ENCODE measurements at places on chromosomes 6 and 20. TPM values are rescaled to one million over a fixed set of nuclear protein-coding genes. Genes with fewer than 3 reads are reported as not detected.

DNA sequence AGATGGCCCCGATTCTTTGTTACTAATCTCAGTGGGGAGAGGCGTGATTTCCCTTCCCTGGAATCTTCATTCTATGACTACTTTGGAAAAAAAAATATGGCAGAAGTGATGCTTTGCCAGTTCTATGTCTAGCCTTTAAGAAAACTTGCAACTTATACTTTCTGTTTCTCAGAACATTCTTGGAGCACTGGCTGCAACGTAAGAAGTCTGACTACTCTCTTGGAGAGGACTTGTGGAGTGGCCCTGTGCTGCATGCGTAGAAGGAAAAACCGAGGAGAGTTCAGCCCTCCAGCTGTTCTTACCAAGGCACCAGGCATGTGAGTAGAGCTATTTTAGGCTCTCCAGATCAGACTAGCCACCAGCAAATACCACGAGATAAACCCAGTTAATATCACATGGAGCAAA is 77.6 kb upstream of the STXBP5 start:
- H3K4me3 ChIP-seq, result no peak overlapping the region
- no peaks in the 10 kb centered on the region for H3K27me3 ChIP-seq
- H3K27ac ChIP-seq, result no peak overlapping the region
- DNase-seq, result no peak
- H3K4me1 ChIP-seq, result no peaks in the 10 kb centered on the region

The ALDH5A1 gene
- total RNA-seq, result 42.4 TPM

The TFAP2C gene
- 25.3 TPM for total RNA-seq

DNA sequence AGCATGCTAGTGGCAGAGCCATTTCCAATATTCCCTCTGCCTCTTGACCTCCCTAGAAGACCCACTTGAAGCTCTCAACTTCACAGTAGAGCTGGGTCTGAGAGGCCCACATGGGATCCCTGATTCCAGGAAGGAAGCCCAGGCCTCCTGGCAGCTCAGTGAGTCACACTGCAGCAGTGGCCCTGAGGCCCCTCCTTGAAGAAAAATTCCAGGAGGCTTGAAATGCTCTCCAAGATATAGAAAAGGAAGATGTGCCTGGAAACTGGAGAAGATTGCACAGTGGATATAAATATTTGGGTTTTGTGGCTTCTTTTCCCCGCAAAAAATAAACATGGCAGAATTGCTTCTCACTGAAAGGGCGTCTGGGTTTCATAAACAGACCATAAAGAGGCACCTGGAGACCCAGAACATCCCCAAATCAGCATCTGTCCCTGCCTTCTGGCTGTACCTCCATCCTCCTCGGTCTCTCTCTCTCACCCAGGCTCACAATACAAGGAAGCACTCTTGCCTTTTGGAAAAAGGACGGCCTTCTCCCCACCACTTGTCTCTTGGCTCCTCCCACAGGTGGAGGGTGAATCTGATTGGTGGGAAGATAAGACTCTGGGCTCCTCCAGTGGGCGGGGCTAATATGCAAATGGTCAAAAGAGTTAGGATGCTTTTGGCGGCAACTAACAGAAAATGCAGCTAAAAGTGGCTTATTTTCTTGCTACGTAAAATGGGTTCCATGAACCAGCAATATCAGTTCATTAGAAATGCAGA is 200.0 kb upstream of the SULF2 start:
- DNase-seq, result peak; percentile 42
- no peak overlapping the region for H3K27ac ChIP-seq
- H3K27me3 ChIP-seq, result no peaks in the 10 kb centered on the region
- H3K4me3 ChIP-seq, result no peak overlapping the region

GRCh38 chr6:158323561-158323958 is 11.3 kb downstream of the TULP4 start:
- H3K36me3 ChIP-seq, result no peaks in the 10 kb centered on the region
- H3K27me3 ChIP-seq, result no peaks in the 10 kb centered on the region
- peak overlapping the region; percentile 74 for H3K27ac ChIP-seq
- H3K4me1 ChIP-seq, result peaks cover 41% of the 10 kb centered on the region
- DNase-seq, result no peak

DNA sequence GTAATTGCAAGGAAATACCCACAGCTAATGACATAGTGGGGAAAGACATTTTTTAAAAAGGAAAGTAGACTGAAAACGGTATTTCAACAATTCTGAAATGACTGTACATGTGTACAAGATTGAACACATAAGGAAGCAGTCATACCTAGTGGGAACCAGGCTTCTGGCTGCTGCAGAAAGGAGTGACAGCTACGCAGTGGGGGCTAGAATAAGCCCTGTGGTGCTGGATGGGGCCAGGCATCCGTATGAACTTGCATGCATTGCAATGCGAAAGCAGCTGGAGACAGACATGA is 54.9 kb upstream of the GPR31 start:
- H3K27ac ChIP-seq, result no peak overlapping the region

The MMP24 gene
- 13.0 TPM for total RNA-seq

The PTCRA gene
- total RNA-seq, result not detected

DNA sequence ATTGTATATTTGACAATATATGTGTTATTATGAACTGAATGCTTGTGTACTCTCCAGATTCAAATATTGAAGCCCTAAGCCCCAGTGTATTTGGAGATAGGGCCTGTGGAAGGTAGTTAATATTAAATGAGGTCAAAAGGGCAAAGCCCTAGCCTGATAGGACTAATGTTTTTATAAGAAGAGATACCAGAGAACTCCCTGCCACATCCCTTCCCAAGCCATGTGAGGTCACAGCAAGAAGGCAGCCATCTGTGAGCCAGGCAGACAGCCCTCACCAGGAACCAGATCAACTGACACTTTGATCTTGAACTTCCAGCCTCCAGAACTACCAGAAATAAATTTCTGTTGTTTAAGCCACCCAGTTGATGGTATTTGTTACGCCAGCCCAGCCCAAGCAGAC is 36.4 kb upstream of the FBXL4 start:
- H3K4me3 ChIP-seq, result no peak overlapping the region
- DNase-seq, result no peak
- H3K27me3 ChIP-seq, result no peaks in the 10 kb centered on the region
- H3K27ac ChIP-seq, result no peak overlapping the region
- H3K36me3 ChIP-seq, result no peaks in the 10 kb centered on the region

DNA sequence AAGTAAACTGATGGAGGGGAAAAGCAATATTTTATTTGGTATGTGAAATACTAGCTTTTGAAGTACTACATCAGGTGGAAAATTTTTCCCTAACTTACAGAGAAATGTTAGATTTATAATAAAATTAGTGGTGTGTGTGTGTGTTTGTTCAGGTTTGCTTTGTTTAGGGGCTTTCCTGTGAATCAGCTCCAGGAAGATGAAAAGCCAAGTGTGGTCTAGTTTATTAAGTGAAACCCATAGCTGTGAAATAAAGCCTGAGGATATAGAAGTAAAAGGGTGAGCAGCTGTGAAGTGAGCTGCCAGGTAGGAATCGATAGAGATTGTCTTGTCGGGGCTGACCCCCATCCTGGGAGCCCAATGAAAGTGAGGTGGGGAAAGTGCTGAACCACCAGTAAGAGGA is 347.6 kb upstream of the IMPG1 start:
- no peaks in the 10 kb centered on the region for H3K4me1 ChIP-seq
- H3K36me3 ChIP-seq, result no peaks in the 10 kb centered on the region
- DNase-seq, result no peak
- no peaks in the 10 kb centered on the region for H3K27me3 ChIP-seq

DNA sequence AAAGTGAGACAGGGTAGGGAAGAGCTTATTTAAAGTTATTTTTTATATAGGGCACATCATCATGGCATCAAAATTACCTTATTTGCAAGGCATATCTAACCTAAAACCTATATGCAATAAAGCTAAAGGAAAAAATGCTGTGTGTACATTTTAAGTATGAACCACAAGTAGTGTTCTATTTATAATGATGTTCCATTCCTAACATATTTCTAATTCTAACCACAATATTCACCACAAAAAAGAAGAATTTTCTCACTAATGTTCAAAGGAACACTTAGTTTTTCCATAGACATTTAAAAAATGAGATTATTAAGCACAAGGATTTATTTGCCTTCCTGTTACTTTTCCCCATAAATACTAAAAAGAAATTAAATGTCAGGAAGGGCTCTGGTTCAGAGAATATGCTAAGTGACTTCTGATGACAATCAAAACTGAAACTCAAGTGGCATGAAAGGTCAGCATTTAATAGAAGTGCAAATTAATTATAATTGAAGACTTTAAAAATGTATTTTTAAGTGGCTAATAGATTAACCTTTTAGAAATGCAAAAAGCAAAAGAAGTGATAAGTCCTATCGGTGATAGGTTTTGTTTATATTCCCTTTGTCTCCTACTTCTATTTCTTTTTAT is 25.1 kb downstream of the GPR63 start:
- no peaks in the 10 kb centered on the region for H3K27me3 ChIP-seq
- DNase-seq, result no peak
- H3K36me3 ChIP-seq, result no peaks in the 10 kb centered on the region

DNA sequence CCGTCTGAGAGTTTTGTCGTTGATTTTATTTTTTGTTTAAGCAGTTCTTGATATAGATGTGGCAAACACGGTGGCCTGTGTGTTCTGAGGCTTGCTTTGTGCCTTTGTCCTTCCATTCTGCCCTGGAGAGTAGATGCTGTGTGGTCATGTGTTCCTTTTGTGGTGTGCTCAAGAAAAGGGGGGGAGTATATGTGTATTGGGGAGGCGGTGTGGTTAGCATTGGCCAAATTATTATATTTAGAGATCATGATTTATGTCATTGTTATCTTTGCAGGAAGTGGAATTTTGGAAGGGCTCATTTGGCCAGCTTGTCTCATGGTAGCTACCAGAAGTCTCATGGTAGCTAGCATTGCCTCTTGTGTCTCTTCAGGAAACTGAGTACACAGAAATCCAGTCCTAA is 16.4 kb downstream of the RREB1 start:
- DNase-seq, result no peak
- no peaks in the 10 kb centered on the region for H3K27me3 ChIP-seq
- H3K4me3 ChIP-seq, result no peak overlapping the region
- H3K4me1 ChIP-seq, result peaks cover 5% of the 10 kb centered on the region
- H3K27ac ChIP-seq, result no peak overlapping the region
- H3K36me3 ChIP-seq, result peaks cover 3% of the 10 kb centered on the region

DNA sequence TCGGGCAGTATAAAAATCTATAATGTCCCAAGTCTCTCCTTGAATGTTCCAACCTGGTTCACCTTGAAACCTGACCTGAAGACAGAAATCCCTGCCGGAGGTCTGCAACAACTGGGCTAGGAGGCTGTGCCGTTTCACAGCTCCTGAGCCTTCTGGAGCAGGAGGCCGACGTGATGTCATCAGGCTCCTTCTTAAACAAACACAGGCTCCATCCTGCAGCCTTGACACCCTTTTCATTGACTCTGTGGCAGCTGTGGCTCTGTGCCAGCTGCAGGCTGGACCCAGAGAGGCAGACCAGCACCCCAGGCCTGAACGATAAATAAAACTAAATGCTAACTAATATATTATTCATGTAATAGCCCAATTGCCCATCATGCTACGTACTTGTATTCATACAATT is 483.9 kb downstream of the CD83 start:
- H3K27ac ChIP-seq, result no peak overlapping the region
- H3K4me1 ChIP-seq, result no peaks in the 10 kb centered on the region
- DNase-seq, result no peak
- H3K36me3 ChIP-seq, result no peaks in the 10 kb centered on the region
- no peak overlapping the region for H3K4me3 ChIP-seq

- H3K27me3 ChIP-seq, result no peaks in the 10 kb centered on the region
- DNase-seq, result no peak
- no peak overlapping the region for H3K27ac ChIP-seq
- H3K4me1 ChIP-seq, result no peaks in the 10 kb centered on the region
- H3K4me3 ChIP-seq, result no peak overlapping the region
- H3K36me3 ChIP-seq, result no peaks in the 10 kb centered on the region
These were observed 505.5 kb downstream of the PRIM2 start for GRCh38 chr6:57822896-57823358.

- H3K27ac ChIP-seq, result no peak overlapping the region
- no peaks in the 10 kb centered on the region for H3K36me3 ChIP-seq
- peaks cover under 1% of the 10 kb centered on the region for H3K4me1 ChIP-seq
- H3K4me3 ChIP-seq, result no peak overlapping the region
- DNase-seq, result peak; percentile 81
- no peaks in the 10 kb centered on the region for H3K27me3 ChIP-seq
These were observed 6.8 kb upstream of the MICA start for GRCh38 chr6:31396422-31397152.

The SRSF12 gene
- 0.49 TPM for total RNA-seq

GRCh38 chr20:18831830-18832499 is 18.4 kb downstream of the SCP2D1 start:
- H3K4me3 ChIP-seq, result no peak overlapping the region
- no peak overlapping the region for H3K27ac ChIP-seq
- DNase-seq, result no peak
- H3K4me1 ChIP-seq, result no peaks in the 10 kb centered on the region

- H3K36me3 ChIP-seq, result no peaks in the 10 kb centered on the region
- no peak overlapping the region for H3K4me3 ChIP-seq
- no peak for DNase-seq
- no peaks in the 10 kb centered on the region for H3K27me3 ChIP-seq
- H3K4me1 ChIP-seq, result no peaks in the 10 kb centered on the region
- no peak overlapping the region for H3K27ac ChIP-seq
These were observed 115.2 kb downstream of the PRND start for GRCh38 chr20:4836935-4837334.

The LPA gene
- total RNA-seq, result not detected

The ARMH2 gene
- not detected for total RNA-seq

The OPRL1 gene
- total RNA-seq, result 0.51 TPM

DNA sequence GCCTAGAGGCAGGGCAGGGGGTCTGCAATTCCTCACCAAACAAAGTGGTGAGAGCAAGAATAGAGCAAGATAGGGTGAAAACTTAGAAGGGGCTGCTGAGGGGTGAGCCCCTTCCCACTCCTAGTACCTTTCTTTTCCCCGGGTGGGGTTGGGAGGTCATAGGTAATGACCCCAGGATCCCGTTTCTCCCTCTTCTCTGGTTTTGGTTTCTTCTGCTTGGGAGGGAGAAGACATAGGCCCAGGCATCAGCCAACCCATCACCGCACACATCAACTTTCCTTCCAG is 3.5 kb downstream of the VARS1 start:
- H3K36me3 ChIP-seq, result no peaks in the 10 kb centered on the region
- no peaks in the 10 kb centered on the region for H3K27me3 ChIP-seq
- no peak for DNase-seq
- no peak overlapping the region for H3K27ac ChIP-seq

DNA sequence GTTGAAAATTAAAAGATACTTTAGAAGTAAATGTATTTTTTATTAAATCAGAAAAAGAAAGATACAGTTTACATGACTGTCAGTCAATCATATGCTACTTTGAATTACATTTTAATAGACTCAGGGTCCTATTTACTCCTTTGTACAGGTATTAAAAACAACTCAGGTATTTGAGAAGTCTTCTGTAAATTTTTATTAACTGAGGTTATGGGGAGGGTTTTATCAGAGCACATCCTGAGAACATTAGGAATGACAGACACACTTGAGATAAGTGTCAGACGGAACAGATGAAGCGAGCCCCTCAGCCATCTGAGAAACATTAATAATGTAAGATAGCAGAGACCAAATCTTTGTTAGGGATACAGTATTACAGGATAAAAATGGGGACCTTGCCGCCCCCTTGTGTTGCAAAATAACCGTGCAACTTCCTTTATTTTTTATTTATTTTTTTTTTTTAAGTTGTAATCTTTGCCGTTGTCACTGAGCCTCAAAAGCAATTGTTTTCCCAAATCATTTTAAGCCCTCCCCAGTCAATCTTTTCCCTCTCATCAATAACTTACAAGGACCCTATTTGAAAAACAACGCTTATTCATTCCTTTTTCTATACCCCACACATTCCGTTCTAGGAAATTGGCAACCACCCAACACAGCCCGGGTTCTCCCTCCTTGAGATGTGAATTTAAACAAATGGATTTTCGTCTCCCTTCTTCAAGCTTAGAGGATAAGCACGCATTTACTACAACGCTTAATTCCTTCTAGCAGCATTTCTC is 126.7 kb downstream of the BCAS1 start:
- no peaks in the 10 kb centered on the region for H3K27me3 ChIP-seq
- H3K4me1 ChIP-seq, result peaks cover 16% of the 10 kb centered on the region
- no peak overlapping the region for H3K27ac ChIP-seq
- no peaks in the 10 kb centered on the region for H3K36me3 ChIP-seq
- H3K4me3 ChIP-seq, result no peak overlapping the region

Measured in Caco-2 (cell line).